ENCODE measurements at places on chromosomes 11 and 22. TPM values are rescaled to one million over a fixed set of nuclear protein-coding genes. Genes with fewer than 3 reads are reported as not detected.

Gene TMPRSS4
- not detected for polyA plus RNA-seq

Gene CDCA5
- polyA plus RNA-seq: not detected

Gene CBX7
- polyA plus RNA-seq: 38.8 TPM

Gene RAB36
- 1.1 TPM for polyA plus RNA-seq

Gene NRXN2
- polyA plus RNA-seq: not detected

Gene CRYBB2
- polyA plus RNA-seq: not detected
